ENCODE measurements at places on chromosomes 2 and 18.

GRCh38 chr2:57497489-57498096 is 549.0 kb upstream of the VRK2 start:
- peak; percentile 28 for DNase-seq

DNA sequence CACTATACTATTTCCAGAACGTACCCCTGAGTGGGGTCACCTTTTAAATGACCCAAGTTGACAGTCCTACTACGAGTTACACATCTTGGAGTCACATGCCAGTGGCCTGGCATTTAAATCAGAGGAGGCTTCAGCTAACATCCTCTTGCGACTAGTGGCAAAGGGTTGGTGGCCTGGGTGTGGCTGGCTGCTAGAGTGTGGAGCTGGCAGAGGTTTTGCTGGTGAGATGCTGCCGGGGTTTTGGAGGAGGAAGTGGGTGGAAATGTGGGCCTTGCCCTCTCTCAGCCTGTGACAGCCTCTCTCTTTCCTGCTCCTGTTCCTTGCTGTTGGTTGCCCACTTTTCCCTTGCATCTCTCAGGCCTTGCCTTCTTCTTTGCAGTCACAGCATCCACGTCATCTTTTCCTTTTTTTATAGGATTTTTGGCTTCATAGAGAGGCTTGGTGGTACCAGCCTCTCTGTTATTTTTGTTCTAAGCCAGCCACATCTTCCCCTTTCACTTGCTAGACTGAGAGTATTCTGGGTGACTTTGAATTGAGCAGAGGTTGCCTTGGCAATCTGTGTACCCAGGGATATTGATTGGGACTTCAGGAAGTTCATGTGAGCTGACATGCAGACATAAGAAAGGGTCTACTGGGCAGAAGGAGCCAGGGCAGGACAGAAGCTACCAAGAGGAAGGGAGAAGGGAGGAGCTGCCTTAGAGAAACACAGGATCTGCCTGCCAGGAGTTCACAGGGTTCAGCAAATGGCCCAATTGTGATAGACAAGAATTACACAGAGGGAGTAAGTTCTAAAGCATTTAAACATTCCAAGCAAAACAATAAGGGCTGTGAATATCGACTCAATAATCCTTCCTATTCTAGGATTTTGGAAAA is 55.4 kb downstream of the CDC42EP3 start:
- DNase-seq, result no peak

GRCh38 chr2:170703776-170704476 is 11.2 kb upstream of the SP5 start:
- no peak for DNase-seq

DNA sequence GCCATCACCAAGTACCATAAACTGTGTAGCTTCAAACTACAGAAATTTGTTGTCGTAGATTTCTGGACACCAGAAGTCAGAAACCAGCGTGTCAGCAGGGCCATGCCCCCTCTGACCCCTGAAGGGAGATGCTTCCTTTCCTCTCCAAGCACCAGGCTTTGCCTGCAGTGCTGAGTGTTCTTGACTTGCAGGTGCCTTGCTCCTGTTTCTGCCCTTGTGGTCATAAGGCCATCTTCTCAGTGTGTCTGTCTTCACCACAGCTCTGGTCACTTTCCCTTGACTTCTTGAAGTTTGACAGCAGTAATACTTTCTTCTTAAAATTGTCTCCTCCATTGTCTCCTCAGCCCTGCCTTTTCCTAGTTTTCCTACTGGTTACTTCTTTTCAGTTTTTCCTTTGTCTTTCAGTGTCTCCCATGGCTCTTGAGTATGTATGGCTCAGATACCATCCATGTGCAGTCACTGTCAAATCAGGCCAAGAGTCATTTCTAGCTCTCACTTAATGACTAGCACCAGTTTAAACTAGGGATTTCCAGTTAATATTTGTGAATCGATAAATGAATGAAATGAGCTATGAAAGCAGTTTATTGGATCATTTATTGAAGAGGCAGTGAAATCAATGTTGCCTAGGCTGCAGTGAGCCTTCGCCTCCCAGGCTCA is 91.2 kb upstream of the RANBP2 start:
- no peak for DNase-seq
